ENCODE measurements at places on chromosomes 7 and 10. TPM values are rescaled to one million over a fixed set of nuclear protein-coding genes. Genes with fewer than 3 reads are reported as not detected.

SPDYE11 gene
- not detected for total RNA-seq

SFR1 gene
- total RNA-seq = 27.3 TPM

CPA2 gene
- not detected for total RNA-seq

HILPDA gene
- total RNA-seq = 3.0 TPM

ZNF438 gene
- total RNA-seq = 2.2 TPM

PALS2 gene
- 53.5 TPM for total RNA-seq

AKR1C3 gene
- total RNA-seq = 6.3 TPM

TEX47 gene
- not detected for total RNA-seq

AS3MT gene
- total RNA-seq = 1.7 TPM

CCDC6 gene
- 32.0 TPM for total RNA-seq

BLNK gene
- total RNA-seq = 3.6 TPM

HOXA9 gene
- 0.52 TPM for total RNA-seq

TUBB8 gene
- 0.21 TPM for total RNA-seq

PRSS37 gene
- 0.10 TPM for total RNA-seq

TEX36 gene
- not detected for total RNA-seq

NAT16 gene
- not detected for total RNA-seq

UCN3 gene
- not detected for total RNA-seq

STOX1 gene
- total RNA-seq = 0.21 TPM
